ENCODE measurements at places on chromosomes 5 and 9.

DNA sequence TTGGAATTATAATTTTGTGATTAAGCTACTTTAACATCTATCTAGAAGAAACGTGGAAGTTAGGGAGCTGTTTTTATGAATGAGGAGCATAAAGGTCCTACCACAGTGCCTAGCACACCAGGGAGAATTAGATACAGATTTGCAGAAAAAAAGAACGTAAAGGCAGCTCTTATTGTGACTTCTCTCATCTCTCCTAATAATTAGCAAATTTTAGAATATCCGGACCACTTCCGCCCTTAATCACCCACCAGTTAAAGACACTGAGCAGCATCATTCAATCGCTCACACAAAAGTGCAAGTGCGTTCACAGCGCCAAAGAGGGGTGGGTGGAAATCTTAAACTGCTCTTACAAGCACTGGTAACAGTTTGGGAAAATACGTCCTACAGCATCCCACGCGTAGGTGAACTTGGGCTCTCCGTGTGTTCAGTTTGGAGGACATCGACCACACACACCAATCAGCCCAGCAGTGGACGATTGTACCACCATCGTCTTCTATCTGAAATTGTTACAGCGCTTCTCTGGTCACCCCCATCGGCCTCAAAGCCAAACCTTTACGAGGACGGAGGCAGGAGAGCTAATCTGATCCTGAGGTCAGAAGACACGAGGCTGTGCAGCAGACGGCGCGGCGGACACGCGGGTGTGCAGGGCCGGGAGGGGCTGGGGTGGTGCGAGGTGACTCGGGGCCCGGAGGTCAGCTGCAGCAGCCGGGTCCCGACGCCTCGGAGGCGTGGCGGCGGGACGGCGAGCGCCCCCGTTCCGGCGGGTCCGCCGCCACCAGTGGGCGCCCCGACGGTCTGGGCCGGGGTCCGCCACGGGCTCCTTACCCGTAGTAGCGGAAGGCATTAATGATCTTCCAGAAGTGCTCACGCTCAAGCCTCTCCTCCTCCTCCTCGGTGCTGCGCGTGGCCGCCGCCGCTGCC, 646 bp downstream of the CARNMT1 start:
- DNase-seq = peak; percentile 71

DNA sequence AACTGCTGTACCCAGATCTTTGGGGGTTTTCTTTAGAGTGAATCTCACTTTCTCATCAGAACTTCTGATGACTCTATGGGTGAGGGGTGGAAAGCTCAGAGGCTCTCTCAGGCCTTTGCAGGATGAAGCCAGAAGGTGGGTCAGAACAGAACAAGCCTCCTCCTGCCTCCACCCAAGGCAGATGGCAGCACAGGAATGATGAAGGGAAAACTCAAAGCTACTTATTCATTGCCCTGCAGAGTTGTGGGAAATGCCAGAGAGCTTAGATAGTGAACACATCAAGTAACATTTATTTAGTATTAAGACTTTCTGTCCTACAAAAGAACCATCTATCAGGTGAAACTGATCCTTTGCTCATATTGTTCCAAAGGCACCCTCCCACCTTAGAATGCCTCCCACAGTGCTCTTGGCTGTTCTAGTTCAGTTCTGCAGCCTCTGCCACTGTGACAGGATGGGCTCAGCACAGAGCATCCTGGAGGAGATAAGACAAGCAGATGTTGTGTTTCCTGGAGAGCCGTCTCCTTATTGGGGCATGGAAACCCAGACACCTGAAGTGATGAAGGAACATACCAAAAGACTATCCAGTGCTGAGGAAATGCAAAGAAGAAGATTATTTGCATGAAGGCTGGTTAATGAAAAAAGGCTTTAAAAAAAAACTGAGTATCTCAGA, 146.6 kb downstream of the ADAMTS12 start:
- DNase-seq = no peak

DNA sequence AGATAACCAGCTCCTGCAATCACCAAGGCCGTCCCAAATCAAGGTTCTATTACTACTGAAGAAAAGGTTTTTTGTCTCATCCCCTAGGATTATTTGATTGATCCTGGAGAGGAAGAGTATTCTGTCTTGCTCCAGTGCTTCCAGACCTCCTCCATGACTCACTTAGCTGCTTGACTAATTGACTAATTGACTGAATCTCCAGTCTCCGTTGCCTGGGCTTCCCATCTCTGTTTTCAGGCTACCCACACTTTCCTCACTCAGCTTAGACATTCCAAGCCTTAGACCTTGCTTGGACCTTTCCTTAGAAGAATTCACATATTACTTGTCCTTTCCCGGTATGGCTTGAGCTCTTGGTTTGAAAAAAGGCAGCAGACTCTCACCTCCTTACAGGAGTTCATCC, 60.6 kb downstream of the FRMD3 start:
- DNase-seq = no peak

DNA sequence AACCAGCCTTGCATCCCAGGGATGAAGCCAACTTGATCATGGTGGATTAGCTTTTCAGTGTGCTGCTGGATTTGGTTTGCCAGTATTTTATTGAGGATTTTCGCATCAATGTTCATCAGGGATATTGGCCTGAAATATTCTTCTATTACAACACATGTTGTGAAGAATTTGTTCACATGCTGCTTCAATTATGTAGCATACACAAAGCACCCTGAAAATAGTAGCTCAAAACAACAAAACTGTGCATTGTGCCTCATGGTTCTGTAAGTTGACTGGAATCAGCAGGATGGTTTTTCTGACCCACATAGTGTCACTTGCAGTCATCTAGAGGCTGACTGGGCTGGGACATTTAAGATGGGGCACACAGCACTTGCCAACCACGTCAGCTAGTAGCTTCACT, 193.9 kb downstream of the SYK start:
- no peak for DNase-seq

- DNase-seq = no peak
Observed at GRCh38 chr5:94395468-94395867, 222.9 kb downstream of the KIAA0825 start.

- no peak for DNase-seq
Observed at GRCh38 chr5:134430001-134430569, 18.4 kb upstream of the CDKN2AIPNL start.

GRCh38 chr5:55160493-55161209, 680 bp downstream of the GPX8 start:
- DNase-seq = no peak

DNA sequence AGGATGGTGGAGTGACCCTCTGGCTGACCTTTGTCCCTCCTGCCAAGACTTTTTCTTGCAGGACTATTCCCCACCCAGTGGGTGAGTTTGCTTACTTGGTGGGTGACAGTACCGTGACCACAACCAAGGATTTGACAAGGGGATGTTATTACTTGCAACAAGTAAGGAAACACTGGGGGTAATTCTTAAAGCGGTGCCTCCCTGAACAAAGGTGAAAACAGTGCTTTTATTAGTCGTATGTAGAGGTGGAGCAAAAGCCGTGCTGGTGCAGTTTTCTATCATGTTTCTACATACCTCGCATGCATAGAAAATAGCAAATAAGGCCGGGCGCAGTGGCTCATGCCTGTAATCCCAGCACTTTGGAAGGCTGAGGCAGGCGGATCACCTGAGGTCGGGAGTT, 41.0 kb upstream of the KDM4C start:
- no peak for DNase-seq

DNA sequence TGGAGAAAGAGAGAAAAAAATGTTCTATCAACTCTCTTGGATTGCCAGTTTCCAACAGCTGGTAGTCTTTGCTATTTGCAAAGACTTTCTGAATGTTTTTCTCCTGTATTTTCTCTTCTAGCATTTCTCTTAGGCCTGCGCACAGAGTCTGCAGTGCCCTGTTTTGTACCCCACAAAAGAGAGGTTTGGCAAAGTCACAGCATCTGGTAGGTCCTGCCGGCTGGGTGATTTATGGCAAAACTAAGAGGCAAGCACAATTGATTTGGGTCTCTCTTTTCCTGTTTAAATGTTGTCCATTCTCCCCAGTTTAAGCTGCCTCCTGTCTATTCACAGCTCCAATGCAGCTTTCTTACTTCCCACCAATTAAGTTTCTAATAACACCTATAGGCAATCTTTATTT, 193.9 kb downstream of the TRPM3 start:
- DNase-seq = no peak

DNA sequence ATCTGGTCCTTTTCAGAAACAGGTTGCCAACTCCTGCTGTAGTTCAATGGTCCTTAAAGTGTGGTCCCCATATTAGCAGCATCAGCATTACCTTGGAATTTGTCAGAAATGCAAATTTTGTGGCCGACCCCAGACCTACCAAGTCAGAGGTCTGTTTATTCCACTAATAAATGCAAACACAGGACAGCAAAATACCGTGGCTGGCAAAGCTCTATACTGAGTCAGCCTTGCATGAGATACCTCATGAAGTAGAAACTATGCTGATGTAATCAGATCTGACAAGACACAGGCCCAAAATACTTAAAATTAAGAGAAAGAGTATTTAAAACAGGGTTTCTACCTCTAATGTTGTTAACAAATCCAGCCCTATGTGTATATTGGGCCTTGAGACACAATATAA, 3.0 kb downstream of the GOLM1 start:
- no peak for DNase-seq

- DNase-seq = peak; percentile 83
Observed at GRCh38 chr9:3526997-3527940, 1.5 kb upstream of the RFX3 start.

DNA sequence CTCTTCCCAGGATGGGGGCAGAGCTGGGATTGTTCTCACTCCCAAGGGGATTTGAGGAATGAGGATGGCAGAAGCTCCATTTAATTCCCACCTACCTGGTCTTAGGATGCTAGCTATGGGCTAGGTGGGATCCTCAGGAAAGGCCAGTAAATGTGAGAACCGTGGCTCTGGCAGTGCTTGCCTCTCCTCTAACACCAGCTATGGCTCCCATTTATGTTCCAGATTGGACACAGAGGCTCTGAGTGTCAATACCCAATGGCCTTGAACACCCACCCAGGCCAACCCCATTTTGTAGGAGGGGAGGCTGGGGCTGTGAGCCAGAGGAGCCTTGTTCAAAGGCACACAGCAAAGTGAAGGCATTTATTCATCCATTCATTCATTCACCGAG, 10.2 kb upstream of the DAB2IP start:
- DNase-seq = no peak

GRCh38 chr5:127804886-127805426, 101.8 kb downstream of the CCDC192 start:
- DNase-seq = no peak

DNA sequence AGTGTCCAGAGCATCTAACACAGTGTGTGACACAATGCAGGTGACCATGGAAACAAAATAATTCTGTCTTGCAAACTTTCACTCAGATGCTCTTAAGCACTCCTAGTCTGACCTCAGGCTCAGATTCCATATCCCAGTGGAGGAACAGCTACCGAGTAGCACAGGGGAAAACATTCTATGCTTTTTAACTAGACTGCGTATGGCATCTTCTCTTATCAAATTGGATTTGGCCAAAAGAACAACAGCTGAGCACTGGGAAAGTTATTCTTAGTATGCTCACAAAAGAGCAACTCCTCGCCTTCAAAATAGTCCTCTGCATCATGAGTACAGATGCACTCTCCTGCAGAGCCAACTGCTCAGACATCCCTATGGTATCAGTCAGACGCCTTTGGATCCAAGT, 528.2 kb upstream of the DAP start:
- no peak for DNase-seq

DNA sequence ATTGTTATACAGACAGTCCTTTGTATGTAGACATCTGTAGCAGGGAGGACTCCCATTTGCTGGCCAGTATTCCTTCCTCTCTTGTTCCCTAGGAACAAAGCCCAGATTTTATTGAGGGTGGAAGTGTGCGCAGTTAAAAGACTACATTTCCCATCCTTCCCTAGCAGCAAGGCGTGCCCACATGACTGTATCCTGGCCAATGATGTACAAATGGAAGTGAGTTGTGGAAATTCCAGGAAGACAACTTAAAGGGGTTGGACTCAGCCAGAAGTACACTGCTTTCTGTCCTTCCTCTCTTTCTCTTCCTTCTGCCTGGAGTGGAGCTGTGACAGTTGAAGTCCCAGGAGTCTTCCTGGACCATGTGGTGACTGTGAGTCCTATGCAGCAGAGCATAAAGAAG, 89.0 kb downstream of the HRH2 start:
- no peak for DNase-seq

DNA sequence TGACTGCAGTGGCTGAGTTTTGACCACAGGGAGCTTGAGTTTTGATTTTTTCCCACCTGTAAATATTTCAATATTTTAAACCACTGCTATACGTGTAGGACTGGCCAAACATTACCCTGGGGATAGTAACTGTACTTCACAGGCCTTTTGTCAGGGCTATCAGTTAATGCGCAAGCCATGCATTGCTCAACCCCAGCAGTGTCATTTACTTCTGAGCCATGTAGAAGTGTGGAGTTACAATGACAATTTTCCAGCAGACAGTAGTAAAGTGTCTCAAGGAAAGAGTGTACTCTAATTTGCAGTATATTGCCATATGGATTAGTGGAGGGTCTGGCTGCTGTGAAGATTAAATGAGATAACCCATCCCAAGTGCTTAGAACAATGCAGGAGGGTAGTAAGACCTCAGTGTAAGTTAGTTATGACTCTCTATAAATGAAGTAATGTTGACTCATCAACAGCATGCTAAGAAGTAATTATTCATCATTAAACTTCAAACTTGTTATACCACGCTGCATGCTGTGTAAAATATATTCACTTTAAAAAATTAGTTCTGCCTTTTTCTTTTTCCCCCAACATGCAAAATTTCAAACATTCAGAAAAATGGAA, 489.2 kb downstream of the KDM4C start:
- no peak for DNase-seq

GRCh38 chr5:3564116-3564515, 31.5 kb upstream of the IRX1 start:
- no peak for DNase-seq
